CD4-positive, alpha-beta T cell treated with Interleukin-12 subunit alpha and Interleukin-12 subunit beta, for 1 hour (primary cell): ENCODE measurements at places on chromosomes 7 and 10.

GRCh38 chr7:98475352-98475751 is 74.5 kb upstream of the BAIAP2L1 start:
- DNase-seq, result no peak

DNA sequence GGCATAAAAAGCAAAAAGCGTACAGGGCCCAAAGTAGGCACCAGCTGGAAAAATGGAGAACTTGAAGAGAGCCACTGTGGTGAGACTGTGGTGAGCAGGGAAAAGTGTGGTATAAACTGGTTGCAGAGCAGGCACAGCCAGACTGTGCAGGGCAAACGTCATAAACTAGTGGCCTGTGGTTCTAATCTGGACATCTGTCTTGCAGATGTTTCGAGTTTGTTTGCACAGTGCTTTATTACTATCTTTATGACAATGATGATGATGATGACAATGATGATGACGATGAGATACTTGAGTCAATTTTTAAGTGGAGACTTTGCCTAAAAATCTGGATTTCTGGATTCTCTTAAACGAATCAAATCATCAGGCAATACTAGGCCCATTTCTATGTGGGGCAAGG is 45.7 kb downstream of the SEMA3C start:
- no peak for DNase-seq

- DNase-seq, result no peak
Observed at GRCh38 chr10:48507494-48507893, 97.4 kb downstream of the ARHGAP22 start.

DNA sequence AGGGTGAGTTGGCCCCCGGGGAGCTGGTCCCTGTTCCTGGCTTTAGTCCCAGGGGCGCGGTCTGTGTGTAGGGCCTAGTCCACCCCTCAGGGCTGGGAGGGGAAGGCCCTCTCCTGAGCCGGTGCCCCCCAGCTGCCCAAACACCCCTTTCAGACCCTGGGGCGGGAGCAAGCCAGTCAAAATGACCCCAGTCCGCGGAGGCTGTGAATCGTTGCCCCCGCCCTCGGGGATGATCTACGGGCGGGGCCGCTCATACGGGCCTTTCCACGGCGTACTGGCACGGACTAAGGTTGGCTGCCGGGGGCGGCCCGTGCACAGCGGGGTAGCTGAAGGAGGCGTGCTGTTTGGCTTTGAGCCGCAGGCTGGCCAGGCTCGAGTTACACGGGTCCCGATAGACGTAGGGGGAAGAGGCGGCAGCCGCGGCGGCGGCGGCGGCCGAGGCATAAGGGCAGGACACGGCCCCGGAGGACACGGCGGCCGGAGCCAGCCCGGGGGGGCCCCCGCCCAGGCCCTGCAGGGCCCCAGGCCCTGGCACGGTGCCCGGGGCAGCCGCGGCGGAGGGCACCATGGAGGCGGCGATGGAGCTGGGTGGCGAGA is 4.3 kb downstream of the ELOVL3 start:
- DNase-seq, result peak; percentile 44

DNA sequence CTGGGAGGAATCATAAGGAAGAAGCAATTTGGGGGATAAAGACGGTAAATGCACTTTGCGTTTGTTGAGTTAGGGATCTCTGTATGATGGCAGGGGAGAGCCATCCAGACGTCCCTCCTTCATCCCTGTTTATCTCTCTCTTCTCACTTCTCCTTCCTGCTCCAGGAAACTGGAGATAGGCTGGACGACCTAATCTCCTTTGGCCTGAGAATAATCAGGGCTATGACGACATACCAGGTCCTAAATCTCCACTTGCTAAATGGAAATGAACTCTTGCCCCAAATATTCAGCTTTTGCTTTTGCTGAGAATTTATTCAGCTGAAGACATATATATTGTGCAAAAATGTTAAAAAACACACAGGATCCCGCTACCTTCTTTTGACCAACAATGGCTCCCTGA is 182.9 kb upstream of the INHBA start:
- DNase-seq, result no peak

DNA sequence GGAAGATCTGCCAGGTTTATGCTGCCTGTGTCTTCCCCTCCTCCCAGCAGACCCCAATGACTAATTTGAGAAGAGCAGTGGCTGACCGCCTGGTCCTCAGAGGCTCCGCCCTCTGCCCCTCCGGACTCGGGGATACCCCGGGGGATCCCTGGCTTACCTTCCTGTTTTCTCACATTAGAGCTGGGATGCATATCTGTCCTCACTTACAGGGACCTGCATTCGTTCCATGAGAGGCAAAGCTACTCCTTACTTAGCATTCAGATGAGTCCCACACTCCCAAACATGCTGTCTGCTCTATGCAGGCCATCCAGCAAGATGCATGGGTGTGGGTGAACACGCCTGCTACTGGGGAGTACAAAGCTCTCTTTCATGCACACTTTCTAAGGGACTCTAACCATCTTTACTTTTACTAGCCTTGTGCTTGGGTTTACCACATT is 24.0 kb downstream of the VOPP1 start:
- no peak for DNase-seq

DNA sequence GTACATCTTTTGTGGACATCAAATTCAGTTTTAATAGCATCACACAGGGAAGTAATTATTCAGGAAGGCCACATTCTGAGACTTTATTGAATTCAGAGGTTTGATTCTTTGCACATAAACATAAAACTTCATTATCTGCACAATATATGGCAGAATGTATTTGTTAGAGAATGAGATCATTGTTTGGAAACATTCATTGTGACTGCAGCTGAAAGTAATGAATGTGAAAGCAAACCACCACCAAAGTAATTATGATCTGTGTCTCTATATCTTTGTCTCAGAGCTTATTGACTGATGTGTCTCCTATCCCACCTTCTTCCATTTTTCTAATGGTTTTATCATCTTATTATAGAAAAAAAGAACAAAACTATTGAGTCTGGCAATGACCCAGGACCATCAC is 340.9 kb upstream of the PCDH15 start:
- no peak for DNase-seq

DNA sequence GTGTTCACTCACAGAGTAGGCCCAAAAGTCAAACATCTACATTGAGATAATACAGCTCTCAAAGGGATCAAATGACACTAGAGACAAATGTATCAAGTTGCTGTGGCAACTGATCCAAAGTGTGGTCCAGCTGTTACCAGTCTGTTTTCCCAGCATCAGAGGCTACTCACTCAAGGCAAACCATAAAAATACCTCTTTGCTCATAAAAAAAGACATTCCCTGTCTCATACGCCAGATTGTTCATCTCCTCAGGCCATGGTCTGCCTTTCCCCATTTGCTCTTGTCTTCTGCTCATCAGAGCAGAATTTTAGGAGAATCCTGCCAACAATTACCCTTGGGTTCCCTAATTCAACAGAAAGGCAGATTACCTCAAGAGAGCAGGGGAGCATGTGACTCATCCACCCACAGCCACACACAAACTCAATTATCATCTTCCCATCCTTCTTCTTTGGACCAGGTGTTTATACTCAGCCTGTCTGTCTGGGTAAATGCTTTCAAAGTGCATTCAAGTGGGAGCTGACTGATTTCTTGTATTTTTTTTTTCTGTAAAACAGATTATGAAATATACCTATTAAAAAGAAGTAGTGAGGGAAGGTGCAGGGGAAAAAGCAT is 226.5 kb upstream of the HPS1 start:
- no peak for DNase-seq
